Naive thymus-derived CD4-positive, alpha-beta T cell (primary cell): ENCODE measurements at places on chromosomes 5 and 9. TPM values are rescaled to one million over a fixed set of nuclear protein-coding genes. Genes with fewer than 3 reads are reported as not detected.

Gene BRINP1
- total RNA-seq = not detected

Gene SPINK4
- total RNA-seq = not detected

Gene TAS2R1
- total RNA-seq = not detected

Gene ACOT12
- total RNA-seq = not detected

Gene TEX48
- not detected for total RNA-seq

Gene ZMYND19
- 19.0 TPM for total RNA-seq

Gene MARCOL
- total RNA-seq = not detected

Gene OR1L4
- not detected for total RNA-seq

Gene BARX1
- not detected for total RNA-seq

Gene FGF1
- not detected in 2 replicates for total RNA-seq

- no peak for DNase-seq
Observed at GRCh38 chr5:9423571-9423970, 122.3 kb downstream of the SEMA5A start.

DNA sequence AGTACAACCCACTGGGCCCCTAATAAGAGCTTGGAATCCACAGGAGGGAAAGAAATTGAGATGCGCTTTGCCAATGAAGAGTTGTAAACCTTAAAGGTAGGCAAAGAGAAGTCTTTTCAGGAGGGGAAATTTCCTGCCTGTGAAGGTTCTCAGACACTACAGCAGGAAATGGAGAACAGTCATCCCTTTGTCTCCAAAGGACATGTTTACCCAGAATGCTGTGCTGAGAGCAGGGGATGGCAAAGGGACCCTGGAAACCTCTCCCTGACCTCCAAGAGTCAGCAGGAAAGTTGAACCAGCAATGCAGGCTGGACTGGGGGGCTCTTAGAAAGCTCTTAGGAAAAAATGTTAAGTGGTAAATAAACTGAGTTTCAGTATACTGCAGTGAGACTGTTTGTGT, 103.2 kb downstream of the AK8 start:
- DNase-seq = no peak

- DNase-seq = no peak
Observed at GRCh38 chr5:174625591-174626350, 98.6 kb upstream of the MSX2 start.

GRCh38 chr9:34119713-34120112, 6.8 kb downstream of the DCAF12 start:
- no peak for DNase-seq

DNA sequence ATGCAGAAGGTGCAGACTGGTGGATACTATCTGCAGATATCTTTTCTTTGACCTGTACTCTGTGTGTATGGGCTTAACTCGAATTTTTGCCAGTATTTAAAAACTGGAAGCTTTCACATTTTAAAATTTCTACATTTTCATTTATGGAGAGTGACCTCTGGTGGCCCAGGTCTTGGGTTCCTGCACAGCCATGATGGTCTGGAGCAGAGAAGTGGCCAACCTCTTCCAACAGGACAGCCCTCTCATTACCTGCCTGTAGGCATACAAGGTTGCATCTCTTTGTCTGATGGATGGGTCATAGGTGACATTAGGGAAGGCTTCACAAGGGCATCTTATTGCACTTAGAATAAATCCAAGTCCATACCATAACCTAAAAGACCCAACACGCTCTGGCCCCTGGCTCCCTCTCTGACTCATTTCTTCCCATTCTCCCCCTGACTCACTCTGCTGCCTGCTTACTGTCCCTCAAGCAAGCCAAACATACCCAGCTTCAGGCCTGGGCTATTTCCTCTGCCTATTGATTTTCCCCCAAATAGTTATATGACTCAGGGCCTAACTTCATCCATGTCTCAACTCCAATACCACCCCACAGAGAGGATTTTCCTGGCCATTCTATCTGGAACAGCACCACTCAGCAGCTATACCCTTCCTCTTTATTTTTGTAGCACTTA, 113.3 kb upstream of the SLC1A3 start:
- DNase-seq = no peak

GRCh38 chr5:104998169-104998568, 1435.6 kb upstream of the NUDT12 start:
- DNase-seq = no peak

GRCh38 chr5:148823871-148824270, 2.5 kb upstream of the ADRB2 start:
- no peak for DNase-seq

GRCh38 chr9:69299826-69300225, 25.2 kb upstream of the ENTREP1 start:
- no peak for DNase-seq

GRCh38 chr5:89179731-89180130, 296.7 kb upstream of the MEF2C start:
- DNase-seq = no peak

- no peak for DNase-seq
Observed at GRCh38 chr9:16680975-16681651, 189.4 kb downstream of the BNC2 start.

DNA sequence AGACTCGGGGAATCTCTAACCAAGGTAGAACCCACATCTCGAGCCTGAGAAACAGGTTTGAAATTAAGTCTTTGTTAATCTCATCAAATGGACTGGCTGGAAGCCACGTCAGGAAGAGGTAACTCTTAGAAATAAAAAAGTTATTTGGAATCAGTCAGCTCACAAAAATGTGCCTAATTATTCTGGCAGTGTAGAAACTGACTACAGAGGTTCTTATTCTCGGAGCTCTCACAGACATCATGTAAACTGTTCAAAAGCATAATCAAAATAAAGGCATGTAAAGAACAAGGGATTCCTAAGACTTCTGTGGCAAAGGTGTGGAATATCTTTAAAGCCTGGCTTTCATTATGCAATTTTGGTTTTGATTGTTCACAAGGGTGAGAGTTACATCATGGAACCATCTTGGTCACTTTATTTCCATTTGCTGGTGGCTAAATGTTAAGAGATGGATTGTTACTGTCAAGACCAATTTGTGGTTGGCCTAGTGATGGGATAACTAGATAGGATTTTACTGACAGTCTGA, 85.1 kb downstream of the OTULIN start:
- no peak for DNase-seq

GRCh38 chr5:149439899-149440542, 60.9 kb upstream of the IL17B start:
- DNase-seq = no peak

GRCh38 chr9:111483439-111483857, 735 bp downstream of the ECPAS start:
- peak; percentile 55 for DNase-seq

GRCh38 chr9:131762356-131762932, 22.6 kb upstream of the RAPGEF1 start:
- DNase-seq = peak; percentile 66

- DNase-seq = no peak
Observed at GRCh38 chr9:134635351-134636148, 6.1 kb upstream of the COL5A1 start.

DNA sequence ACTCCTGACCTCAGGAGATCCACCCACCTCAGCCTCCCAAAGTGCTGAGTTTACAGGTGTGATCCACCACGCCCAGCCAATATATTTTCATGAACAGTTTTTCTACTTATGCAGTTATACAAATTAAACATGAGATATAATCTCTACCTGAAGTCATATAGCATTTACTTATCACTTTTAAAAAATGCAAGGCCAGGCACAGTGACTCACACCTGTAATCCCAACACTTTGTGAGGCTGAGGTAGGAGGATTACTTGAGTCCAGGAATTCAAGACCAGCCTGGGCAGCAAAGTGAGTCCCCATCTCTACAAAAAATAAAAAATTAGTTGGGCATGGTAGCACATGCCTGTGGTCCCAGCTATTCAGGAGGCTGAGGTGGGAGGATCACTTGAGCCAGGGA, 164.7 kb upstream of the LHFPL2 start:
- no peak for DNase-seq

DNA sequence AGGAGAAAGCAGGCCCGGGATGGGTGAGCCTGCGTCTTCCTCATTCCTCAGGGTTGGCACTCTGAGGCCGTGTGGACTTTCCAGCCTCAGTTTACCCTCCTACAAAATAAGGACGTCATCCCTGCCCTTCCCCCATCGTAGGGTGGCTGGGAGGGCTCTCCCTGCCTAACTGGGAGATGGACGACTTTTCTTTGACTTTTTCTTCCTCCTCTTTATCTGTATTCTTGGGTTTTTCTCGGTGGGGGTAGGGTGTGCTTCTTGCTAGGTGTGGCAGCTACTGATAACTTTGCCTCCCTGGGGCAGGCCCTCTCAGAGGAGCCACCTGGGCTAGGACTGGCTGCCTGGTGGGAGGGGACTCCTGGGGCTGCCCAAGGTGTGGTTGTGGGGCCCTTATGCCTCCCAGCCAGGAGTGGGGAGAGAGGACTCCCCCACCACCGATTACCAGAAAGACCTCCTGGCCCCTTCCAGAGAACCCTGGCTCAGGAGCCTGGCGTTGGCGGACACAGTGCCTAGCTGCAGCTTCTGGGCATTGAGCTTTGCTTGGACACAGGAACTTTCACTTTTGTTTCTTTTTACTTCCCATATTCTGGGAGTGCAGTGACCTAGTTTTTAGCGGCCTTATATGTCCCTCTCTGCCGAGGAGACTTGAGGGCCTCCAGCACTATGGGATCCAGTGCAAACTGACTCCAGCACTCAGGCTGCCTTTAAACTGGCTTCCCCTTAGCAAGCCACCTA, 6.1 kb downstream of the GLIPR2 start:
- no peak for DNase-seq

DNA sequence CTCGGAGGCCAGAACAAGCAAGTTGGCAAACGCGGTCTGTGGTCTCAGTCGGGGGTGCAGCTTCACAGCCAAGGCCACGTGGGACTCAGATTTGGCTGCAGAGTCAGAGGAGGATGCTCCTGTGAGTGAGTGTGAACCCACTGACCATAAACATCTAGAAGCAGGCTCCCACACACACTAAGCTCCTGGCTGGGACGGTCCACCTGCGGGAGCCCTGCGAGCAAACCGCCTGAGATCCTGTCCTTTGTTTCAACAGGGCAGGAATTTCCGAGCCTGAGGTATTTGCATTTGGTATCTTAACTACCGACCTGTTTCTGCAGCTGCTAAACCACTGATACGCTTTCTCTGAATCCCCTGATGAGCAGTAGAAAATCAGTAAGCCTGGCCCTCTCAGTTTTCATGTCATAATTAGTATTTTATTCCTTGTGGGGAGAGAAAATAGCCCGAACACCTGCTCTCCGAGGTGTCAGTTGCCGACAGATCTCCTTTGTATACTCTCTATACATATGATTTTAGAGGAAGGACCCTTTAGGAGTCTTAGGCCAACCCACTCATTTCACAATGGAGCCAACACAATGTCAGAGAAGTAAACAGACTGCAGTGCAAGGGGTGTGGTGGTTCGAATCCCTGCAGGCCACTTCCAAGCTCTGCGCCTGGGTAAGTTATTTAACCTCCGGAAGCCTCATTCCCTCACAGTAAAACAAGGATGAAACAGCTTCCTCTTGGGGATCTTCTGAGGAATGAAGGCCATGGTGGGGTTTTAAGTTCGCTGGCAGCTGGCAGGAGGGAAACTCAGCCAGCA, 40.9 kb upstream of the PWWP2A start:
- DNase-seq = no peak

DNA sequence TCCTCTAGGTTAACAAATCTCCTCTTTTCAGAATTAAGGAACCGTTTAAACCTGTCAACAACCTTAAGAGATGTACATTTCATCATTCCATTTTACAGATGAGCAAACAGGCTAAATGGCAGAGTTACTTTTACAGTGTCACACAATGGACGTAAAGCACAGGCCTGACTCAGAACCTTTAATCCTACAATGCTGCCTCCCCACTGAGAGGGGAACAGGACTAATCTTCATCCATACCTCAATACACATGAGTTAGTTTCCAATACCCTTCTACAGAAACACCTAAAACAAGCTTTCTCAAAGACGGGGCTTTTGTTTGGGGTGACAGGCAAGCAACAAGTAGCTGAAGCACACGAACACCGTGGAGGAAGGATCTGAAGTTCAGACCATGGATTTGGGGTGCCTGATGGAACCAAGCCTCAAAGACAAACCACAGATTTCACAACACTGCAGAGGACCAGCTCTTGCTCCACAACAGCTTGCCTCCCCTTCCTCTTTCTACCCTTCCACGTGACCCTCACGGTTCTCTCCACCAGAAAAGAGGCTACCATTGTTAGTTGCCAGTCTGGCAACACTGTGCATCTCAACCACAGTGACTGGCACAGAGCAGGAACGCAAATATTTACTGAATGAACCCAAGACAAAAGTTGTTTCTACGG, 1.8 kb downstream of the RNF130 start:
- no peak for DNase-seq

DNA sequence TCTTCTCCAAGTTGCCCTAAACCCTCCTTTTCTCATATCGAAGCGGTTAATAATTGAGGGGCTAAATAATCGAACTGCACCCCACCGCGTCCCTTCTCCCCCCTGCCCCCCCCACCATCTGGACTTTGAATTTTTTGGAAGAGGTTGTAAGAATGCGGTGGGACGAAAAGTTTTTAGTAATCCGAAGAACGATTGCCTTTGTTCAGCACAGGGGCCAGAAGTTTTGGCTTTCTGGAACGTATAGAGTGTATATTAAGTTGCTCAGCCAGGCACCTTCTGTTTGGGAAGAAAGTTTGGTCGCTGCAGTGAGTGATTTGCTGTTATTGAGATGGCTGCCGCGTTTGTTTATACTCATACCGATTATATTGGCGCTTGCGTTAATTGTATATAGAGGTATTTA, 518 bp downstream of the ERBIN start:
- DNase-seq = peak; percentile 28
